ENCODE measurements at places on chromosomes 7 and 10.

GRCh38 chr7:48710995-48711394 lies 213.4 kb upstream of the CDC14C start:
- DNase-seq: no peak

GRCh38 chr10:31625566-31625965 lies 303.1 kb downstream of the ARHGAP12 start:
- DNase-seq: no peak

DNA sequence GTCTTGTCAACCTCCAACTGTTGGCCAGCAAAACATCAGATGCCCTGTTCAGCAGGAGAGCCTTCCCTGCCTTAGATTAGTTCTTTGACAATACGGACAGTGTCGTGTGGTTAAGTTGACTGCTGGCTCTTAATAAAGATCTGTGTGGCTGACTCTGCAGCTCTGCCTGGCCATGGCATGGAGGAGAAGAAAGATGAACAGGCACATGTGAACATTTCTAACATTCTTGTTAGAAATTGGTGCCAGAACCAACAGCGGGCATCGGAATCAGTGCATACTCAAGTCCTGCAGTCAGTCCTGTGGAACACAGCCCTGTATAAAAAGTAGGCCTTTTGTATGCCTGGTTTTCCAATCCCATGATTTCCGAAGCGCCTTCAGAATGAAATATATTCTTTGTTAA lies 455.6 kb downstream of the POM121L12 start:
- no peak for DNase-seq

DNA sequence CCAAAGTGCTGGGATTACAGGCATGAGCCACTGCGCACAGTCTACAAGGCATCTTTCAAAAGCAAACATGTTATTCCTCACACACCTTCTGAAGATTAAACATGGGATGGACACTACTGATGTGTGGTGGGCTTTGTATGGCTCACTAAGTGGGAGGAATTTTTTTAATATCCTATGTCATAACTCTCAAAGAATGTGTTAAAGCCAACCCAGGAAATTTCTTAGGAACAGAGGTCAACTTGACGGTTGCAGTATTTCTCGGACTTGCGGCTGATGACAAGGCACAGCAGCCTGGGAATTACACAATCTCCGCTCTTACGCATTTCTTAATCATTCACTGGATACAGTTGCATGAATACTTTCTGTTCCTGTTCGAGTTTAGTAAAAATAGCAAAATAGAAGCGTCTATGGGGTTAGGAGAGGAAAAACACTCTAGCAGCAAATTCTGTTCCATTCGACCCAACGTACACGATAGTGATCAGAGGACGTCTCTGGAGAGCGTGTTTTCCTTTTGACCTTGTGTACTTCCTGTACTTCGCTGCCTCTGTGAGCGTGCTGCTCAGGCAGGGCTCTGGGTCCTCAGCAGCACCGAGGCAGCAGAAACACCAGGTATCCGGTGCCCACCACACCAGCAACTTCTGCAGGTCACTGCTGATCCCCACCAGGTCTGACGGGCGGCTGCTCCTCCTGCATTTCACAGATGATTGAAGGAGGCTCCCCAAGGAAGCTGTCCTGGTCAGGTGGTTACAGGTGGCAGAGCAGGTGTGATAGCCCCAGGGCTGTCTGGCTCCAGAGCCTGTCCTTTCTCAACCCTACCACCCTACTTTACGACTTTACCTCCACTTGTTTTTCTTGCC lies 26.4 kb upstream of the SRGN start:
- no peak for DNase-seq

GRCh38 chr10:78405231-78405630 lies 371.6 kb downstream of the RPS24 start:
- no peak for DNase-seq

- DNase-seq: no peak
Observed at GRCh38 chr10:128000471-128001362, 93.8 kb downstream of the PTPRE start.

DNA sequence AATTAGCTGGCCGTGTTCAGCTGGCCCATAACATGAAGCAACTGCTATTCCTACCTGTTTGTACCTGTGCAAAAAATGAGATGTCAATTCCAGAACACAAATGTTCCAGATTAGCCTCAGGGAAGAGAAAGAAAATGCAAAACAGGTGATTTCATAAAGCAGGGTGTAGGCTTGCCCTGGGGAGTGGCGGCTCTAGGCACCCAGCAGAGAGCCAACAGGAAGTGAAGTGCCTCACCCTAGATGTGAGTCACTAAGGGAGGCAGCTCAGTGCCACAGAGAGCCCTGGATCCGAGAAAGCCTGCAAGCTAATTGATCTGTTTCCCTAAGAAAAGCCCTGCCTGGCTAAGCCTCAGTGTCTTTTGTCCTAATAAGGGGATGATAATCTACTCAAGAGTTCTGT lies 240.0 kb downstream of the ARHGAP21 start:
- no peak for DNase-seq

DNA sequence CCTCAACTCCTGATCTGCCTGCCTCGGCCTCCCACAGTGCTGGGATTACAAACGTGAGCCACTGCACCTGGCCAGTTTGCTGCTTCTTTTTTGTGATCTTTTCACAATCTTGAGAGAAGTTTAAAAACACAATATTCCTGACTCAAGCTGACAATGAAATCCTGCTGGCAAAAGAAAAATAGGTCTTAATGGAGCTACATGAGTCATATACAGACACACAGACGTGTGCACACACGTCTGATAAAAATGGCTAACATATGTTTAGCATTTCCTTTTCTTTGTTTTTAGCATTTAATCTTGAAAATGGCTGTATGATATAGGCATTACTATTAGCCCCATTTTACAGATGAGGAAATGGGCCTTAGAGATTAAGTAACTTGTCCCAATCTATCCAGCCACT lies 29.4 kb upstream of the RAB18 start:
- no peak for DNase-seq

DNA sequence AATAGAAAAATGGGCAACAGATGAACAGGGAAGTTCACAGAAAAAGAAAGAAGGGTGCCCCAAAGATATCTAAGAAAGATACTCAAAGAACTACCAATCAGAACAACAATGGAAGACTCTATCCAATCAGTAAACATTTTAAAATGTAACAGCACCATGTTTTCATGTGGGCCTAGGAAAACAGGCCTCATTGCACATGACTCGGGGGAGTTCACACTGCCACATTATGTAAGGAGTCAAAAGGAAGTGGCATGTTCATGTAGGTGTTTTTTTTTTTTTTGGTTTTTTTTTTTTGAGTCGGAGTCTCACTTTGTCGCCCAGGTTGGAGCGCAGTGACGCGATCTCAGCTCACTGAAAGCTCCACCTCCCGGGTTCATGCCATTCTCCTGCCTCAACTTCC lies 132.2 kb downstream of the USP6NL start:
- DNase-seq: no peak

GRCh38 chr10:34670081-34670480 lies 145.0 kb downstream of the PARD3 start:
- DNase-seq: no peak

- no peak for DNase-seq
Observed at GRCh38 chr10:122178655-122179054, 92.4 kb upstream of the BTBD16 start.

GRCh38 chr7:94401428-94401814 lies 6.7 kb downstream of the COL1A2 start:
- no peak for DNase-seq

GRCh38 chr10:74194545-74194944 lies 43.5 kb downstream of the ADK start:
- DNase-seq: no peak

- DNase-seq: no peak
Observed at GRCh38 chr10:15745751-15746150, 26.0 kb upstream of the ITGA8 start.

GRCh38 chr7:68414631-68415425 lies 1183.4 kb upstream of the AUTS2 start:
- DNase-seq: no peak

GRCh38 chr7:16412274-16413254 lies 8.8 kb downstream of the CRPPA start:
- no peak for DNase-seq

DNA sequence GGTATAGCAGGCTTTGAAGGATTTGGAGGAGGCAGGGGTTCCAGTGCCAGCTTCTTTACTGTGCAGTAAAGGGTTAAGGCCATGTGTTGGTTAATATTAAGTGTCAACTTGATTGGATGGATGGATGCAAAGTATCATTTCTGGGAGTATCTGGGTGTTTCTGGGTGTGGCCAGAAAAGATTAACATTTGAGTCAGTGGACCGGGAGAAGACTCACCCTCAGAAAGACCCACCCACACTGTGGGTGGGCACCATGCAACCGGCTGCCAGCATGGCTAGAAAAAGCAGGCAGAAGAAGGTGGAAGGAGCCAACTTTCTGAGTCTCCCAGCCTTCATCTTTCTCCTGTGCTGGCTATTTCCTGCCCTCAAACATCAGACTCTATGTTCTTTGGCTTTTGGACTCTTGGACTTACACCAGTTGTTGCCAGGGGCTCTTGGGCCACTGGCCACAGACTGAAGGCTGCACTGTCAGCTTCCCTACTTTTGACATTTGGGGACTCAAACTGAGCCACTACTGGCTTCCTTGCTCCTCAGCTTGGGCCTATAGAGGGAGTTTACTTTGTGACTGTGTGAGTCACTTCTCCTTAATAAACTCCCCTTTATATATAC lies 6.8 kb upstream of the TRUB1 start:
- no peak for DNase-seq

DNA sequence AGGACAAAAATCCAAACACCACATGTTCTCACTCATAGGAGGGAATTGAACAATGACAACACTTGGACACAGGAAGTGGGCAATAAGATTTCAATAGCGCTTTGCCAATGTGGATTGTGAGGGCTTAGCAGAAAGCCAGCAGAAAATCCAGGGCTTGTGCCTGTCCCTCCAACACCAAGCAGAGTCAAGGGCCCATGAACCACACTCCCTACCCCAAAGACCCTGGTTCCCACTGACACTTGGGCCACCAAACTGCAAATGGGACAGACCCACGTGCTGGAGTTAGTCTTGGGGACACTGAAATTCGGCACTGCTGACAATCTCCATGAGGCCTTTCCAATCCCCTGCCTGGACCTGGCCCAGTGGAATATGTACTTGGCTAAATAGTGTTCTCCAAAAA lies 67.0 kb downstream of the GRID1 start:
- DNase-seq: no peak

DNA sequence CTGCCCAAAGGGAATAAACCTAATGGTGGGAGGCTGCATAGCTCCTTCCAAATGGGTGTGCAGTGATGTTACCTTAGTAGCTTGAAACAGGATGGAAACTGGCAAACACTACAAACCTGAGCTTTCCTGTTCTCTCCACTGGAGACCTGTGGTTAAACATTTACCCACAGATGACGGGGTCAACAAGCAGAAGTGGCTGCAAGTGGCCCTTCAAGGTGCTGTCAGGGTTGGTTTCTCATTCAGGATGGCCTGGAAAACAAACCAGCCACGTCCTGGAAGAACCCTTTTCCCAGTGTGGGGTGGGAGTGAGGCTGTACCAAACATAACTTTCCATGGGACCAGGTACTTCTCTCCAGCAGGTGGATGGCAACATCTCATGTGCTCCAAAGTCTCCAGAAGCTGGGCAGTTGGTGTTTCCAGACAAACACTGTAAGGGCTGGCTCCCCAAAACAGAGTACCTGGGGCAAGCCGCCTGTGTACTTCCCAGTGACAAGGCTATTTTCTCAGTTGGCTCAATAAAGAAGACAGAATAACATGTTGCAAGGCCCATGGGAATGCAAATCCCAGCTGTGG lies 67.5 kb downstream of the DNAJB9 start:
- DNase-seq: no peak

DNA sequence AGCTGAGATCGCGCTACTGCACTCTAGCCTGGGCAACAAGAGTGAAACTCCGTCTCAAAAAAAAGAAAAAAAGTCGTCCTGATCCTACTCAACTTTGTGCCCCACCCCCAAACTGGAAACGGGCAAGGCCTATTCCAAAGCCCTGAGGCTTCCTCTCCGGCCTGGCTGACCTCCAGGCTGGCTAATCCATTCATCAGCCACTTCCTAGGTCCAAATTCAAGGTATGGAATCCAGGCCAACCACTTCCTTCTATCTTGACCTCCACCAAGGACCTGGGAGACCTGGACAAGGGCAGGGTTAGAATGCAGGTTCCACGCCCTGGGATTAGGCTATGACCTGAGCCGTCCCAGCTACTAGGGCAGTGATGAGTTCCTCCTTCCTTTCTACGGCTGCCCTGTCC lies 20.4 kb upstream of the EIF4H start:
- no peak for DNase-seq

DNA sequence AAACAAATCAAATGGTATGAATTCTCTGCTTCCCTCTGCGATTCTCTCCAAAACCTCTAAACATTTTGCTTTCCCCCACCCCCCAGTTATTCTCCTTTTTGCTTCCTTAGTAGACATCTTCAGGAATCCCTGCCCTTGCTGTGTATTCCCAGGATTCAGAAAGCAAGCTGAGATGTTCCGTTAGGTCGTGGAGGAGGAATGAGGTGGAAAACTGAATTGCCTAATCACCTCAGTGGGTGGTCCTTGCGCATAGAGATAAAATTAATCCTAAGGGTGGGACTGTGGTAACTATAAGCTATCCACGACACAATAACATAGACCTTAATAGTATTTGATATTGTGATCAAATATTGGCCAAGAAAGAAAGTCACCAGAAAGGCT lies 49.1 kb upstream of the SEMA3C start:
- DNase-seq: no peak

DNA sequence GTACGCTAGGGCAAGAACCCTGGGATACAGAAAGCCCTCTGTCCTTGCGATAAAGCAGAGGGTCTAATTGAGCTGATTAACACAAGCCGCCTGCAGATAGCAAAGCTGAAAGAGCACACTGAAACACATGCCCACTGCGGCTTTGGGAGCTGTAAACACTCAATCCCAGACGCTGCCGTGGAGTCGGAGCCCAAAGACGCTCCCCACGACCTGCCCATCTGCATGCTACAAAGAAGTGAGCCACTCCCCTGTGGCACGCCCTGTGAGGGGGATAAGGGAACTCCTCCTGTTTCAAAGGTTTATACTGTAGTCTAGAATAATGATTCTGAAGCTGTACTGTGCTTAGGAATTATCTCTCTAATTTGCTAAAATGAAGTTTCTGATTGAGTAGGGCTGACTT lies 985.6 kb upstream of the GHITM start:
- DNase-seq: no peak

DNA sequence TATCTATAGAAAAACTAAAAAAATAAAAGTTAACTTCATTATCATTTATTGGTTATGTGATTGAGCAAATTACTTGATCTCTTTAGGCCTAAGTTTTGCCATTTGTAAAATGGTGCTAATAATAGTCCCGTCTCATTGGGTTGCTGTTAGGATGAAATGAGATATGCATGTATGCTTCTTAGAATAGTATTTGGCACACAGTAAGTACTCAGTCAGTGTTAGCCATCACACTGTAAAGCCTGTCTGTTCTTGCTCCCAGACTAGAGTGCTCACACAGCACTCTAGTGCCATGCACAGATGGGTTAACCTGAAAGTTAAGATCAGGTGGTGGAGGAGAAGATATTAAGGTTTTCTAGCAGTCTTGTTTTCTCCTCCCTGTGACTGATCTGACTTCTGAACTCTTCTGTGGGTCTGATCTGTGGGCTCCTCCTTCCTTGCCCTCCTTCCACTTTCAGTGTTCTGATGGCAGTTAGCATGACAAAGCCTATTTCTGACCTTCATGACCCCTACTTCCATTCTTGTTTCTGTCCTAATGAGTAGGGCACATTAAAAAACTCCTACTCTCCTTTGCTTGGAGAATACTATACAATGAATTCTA lies 167.5 kb downstream of the RNLS start:
- DNase-seq: no peak

GRCh38 chr7:107684947-107685463 lies 24.4 kb downstream of the SLC26A4 start:
- DNase-seq: no peak
